ENCODE measurements at places on chromosomes 2 and 18.

- no peak for DNase-seq
These were observed 50.3 kb downstream of the CYB5A start for GRCh38 chr18:74241426-74241825.

- DNase-seq, result no peak
These were observed 245.2 kb upstream of the REG3G start for GRCh38 chr2:78780256-78780655.

DNA sequence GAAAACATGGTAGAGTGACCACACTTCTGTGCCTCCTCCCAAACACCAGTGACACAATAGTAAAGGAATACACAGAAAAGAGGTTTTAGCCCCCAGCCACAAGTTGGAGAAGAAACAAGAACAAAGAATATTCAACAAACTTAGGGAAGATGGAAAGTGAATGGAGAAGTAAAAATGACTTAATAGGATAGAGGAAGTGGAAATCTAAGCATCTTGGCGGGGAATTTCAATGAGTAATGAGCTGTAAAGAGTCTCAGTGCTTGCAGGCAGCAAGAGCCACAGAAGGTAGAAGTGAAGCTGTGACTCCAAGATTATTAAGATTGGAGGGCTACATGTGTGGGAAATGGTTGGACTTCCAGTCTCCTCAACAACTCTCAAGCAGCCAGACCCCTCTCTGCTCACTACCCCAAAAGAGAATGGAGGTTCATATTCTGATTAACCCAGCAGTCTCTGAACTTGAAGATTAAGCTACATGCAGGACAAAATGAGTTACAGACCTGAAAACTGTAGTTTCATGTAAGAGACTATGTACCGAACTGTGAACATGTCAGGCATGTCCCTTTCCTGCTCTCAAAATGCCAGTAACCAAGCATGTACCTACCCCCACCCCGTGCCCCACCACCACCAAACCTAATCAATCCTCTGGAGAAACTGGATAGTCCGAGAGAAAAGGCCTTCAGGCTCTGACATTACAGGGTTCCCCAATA lies 16.9 kb upstream of the HNRNPLL start:
- DNase-seq, result no peak

DNA sequence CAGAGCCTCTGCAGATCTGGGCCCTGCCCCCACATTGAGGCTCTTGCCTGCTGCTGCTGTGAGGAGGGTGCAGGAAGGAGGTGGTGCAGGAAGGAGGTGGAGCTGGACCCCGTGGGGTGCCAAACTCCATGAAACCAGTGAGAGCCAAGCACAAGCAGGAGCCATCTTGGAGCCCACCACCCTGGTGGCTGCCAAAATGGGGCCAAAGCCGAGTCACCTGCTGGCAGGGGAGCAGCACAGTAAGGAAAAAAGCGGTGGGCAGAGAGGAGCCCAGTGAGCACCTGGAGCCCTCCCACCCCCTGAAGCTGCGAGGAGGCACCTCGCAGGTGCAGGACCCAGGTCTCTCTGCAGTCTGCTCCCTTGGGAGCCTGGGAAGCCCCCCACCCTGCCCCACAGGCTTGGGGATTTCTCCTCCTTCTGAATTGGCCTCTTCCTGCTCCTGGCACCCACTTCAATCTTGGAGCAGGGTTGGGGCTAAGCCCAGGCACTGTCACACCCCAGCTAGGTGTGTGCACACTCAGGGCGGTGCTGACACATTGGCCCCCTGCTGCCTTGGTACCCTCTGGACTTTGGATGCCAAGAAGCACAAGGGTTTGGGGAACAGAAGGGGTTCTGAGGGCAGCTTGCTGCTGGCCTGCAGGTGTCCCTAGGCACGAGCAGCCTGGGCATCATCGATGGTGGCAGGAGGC lies 245.4 kb upstream of the LRRTM4 start:
- no peak for DNase-seq

- no peak for DNase-seq
These were observed 760.0 kb downstream of the EPHA4 start for GRCh38 chr2:220811952-220812570.

DNA sequence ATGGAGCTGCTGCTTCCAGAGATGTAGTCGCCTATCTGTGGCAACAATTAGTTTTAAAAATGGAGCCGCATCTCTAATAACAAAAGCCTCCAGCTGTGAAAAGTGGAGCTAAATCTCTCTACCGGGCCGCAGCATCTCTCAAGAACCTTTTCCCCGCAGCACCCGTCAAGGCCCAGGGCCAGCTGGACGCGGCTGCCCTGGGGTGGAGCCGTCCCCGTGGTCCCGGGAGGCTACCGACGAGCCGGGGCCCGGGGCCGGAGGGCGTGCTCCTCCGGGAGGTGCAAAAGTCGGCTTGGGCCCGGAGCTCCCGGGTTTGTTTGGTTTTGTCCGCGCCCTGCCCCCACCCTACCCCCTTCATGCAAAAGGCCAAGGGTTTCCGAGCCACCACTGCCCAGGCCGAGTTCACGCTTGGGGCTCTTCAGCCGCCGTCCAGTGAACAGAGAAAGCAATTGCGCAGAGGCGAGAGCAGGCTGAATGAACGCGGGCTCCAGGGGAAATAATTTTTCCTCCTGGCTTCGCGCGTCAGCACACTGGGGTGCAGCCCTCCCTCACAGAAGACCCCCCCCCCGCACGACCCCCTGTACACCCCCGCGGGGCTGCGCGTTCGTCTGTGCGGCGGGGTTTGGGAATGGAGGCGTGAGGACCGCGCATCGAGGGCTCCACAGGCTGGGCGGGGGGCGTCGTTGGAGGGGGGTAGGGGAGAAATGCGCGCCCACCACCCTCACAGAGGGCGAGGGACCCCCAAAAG lies 557 bp upstream of the GREB1L start:
- DNase-seq, result peak; percentile 84

All from HuH-7 (cell line).